Activated CD8-positive, alpha-beta memory T cell treated with anti-CD3 and anti-CD28 coated beads for 48 hours (primary cell): ENCODE measurements at places on chromosomes 4 and X.

GRCh38 chrX:81280148-81280547 lies 78.2 kb downstream of the SH3BGRL start:
- DNase-seq: no peak

DNA sequence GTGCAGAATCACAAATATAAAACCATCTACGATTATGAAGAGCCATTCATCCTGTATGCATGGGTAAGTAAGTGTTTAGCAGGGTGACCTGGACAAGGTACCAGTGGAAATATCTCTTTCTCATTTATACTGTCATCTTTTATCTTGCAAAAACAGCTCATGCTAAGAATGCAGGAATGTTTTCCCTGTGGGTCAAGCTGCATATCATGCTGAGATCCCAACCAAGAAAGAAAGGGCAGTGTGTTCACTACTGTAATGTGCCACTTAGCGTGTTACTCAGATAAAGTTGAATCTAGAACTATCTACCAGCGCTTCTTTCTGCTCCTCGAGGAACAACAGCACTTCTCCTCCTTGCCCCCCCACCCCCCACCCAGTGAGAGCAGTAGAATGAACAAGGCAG lies 212.7 kb upstream of the TBL1X start:
- no peak for DNase-seq

DNA sequence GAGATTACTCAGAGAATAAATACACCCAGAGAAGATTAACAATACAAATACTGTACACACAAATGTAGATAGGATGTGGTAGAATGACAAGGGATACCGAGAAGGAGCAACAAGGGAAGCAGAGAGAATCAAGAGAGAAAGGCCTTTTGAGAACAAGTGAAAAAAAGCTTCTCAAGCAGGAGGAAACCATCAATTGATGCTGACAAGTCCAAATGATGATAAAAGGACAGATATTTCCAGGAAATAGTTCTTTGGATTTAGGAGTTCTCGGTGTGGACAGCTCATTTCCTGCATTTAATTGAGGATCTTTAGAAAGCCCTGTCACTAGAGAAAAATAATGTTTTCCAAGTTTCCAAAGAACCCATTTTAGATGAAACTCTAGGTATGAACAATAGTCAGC lies 48.1 kb downstream of the NPY5R start:
- DNase-seq: no peak

DNA sequence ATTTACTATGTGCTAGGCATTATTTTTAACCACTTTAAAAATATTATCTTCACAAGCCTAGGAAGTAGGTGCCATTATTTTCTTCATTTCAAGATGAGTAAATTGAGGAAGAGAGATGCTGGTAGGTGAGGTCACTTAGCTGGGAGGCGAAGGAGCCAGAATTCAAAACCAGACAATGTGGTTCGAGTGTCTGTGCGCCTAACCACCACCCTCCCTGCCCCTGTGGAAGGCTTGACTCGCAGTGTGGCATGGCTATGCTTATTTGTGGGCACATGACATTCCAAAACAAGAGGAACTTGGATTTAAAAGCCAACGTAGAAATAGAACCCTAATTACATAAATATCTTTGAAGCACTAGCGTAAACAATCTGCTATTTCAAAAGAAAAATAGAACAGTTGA lies 226.6 kb upstream of the PITX2 start:
- no peak for DNase-seq

DNA sequence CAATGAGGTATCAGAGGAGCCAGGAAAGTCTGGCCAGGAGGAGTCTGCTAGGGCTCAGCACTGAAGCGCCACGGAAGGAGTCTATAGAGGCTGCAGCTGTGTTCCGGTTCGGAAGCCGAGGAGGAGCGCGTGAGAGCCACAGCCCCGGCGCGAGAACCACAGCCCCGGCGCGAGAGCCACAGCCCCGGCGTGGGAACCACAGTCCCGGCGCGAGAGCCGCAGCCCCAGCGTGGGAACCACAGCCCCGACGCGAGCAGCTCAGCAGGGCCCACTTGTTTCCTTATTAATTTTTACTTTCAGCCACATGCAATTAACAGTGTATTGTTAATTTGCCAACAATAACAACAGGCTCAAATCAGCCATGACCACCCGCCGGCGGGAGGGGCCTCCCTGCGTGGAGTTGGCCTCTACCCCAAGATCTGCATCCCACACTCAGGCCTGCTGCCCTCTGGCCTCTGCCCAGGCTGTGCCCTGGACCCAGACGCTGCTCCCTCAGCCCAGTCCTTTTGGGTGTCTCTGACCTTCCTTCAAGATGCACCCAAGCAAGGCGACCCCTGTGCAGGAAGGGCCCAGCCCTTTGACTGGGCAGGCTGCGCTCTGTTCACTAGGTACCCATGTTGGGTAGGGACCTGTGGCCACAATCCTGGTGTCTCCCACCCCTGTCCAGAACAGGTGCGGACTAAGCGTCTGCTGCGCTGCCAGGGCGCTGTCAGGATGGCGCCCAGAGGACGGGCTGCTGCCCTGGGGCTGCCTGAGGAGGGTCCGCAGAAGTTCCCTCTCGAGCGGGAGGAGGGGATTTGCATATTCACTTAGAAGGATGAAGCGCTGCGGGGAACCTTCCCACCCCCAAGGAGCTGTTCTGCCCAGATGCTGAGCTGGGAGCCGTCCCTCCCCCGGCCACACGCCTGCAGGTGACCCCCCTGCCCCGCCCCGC lies 113.8 kb downstream of the ADRA2C start:
- DNase-seq: no peak

DNA sequence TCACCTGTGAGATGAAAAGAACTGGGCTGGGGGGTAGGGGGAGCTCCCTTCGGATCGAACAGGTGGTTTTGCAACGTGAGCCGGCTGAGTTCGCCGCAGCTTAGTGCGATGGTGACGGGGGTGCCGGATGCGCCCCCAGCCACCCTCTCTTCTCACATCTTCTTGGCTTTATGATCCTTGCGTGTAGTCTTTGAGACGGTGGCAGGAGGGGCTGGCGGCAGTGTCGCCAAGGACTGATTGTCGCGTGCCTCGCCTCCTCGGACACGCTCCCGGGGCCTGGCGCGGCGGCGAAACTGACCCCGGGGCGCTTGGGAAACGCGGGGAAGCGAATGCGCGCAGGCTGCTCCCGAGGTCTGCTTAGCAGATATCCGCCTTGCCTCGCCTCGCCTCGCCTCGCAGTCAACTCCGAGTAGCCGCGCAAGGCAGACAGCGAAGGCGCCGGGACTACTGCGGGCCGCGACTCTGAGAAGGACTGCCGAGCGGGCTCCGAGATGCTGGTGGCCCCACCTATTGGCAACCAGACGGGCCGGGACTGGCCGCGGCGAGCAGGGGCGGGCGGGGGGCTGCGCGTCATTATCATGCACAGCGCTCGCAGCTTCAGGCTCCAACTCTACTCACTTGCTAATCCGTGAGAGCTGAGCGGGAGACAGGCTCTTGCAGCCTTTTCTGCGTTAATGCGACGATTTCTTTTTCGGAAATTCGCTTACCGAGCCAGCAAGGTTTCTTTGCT lies 1.5 kb downstream of the GRID2 start:
- DNase-seq: no peak

GRCh38 chr4:153341575-153342090 lies 2.9 kb upstream of the MND1 start:
- DNase-seq: no peak

- DNase-seq: no peak
Observed at GRCh38 chr4:137387924-137388323, 144.4 kb downstream of the PCDH18 start.

- no peak for DNase-seq
Observed at GRCh38 chr4:188008377-188008776, 12.8 kb downstream of the ZFP42 start.

GRCh38 chr4:8315435-8316250 lies 46.1 kb downstream of the HTRA3 start:
- no peak for DNase-seq

DNA sequence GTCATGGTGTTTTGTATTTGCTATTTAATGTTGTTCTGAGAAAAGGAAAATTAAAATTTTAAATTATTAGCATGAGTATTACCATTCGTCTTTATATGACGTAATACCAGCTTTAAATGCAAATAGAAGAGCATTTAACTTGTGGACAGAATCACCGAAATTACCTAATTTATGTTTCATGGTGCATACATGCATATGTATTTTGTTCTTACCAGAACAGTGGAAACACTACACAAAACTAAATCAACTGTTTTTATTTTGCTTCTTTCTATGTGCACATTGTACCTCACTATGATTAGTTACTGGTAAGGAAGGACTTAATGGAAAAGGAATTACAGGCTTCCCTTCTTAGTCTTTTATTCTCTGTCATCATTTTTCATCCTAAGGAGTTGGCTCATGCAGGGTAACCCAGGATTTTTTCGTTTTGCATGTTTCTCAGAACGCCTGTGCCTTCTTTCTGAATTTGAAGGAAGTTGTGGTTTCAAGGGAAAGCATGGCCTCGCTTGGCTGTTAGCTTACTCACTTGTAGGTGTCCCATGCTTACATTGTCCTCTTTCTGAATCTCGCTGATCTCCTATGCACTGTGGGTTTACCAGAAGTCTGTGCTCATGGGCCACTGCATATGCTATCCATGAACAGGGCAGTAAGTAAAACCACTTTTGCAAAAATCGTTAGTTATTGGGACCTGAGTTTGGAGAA lies 300.0 kb upstream of the PUDP start:
- no peak for DNase-seq

DNA sequence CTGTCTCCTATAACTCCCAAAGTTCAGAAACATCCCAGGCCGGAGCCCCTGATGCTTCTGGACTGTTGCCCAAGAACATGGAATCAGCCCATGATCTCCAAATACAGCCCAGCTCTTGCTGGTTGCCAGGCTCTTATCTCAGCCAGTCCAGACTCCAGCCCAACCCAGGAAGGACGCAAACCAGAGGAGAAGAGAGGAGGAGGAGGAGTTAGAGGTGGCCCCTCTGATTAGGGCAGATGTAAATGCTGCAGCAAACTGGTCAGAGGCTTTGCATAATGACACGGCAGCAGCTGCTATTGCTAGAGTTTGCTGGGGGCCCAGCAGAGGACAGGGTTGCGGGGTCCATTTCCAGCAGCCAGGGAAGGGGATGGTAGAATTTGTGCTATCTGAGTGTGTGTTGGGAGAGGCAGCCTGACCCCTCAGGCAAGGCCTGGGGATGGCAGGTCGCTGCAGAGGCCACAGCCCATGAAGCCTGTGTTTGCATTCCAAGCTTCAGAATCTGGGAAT lies 4.2 kb upstream of the OTUD5 start:
- no peak for DNase-seq

DNA sequence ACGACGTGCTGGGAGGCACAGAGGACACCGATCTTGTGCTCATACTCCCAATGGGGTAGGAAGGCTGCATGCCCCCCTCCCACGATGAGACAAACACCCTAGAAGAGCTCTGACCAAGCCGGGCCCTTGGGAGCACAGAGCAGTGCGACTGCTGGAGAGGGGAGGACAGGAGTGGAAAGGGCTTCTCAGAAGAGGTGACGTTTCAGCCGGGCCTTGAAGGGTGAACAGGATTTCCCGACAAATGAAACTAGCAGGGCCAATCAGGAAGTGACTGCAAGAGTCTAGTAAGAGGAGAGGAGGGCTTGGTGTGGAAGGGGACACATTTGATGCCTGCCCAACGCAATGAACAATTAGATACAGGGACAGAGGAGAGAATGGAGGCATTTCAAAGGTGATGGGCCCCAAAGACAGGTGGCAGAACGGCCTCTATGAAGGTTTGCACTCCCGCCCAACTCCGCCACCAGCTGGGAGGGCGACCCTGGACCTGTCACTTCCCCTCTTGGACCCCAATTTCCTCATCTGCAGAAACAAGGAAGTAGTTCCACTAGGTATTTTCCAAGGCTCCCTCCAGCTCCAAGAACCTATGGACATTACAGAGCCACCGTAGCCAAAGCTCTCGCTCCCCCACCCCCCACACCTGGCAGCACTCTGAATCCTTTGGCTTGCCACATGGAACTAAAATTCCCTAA lies 3.9 kb downstream of the HCFC1 start:
- DNase-seq: no peak

DNA sequence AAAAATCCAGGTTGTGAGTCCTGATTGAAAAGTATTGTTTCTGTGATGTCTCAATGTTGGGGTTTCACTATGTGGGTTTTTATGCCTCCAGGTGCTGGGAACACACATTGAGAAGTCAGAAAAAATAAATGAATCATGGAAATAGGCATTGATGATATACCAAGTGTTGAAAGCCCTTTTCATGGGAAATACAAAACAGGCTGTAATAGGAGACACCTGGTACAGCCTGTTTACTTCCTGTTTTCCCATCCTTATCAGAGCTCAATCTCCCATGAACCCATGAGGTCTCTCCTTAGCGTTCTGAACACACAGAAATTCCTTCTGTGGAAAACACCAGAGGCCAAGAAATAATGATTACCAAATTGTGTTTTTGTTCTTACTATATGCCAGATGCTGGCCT lies 106.3 kb upstream of the BOD1L1 start:
- DNase-seq: no peak

DNA sequence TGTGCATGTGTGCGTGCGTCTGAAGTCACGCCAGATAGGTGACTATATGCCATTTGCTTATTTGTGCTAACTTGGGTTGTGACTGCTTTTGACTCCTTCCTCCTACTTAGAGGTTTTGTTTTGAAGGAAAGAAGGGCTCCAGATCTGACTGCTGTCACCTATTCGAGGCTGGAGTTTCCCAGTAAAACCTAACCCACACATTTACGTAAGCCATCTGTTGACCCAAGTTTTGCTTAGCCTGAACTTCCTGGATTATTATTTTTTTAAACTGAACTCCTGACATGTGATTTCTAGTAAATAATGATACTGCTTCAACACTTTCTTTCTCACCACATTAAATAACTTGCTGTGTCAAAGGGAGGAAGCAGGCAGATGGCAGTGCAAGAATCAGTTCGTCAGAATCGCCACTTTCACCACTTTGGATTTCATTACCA lies 41.5 kb downstream of the DTHD1 start:
- DNase-seq: no peak

GRCh38 chr4:620851-621261 lies 4.5 kb upstream of the PDE6B start:
- DNase-seq: no peak
